ENCODE measurements at places on chromosomes 2 and 18.

DNA sequence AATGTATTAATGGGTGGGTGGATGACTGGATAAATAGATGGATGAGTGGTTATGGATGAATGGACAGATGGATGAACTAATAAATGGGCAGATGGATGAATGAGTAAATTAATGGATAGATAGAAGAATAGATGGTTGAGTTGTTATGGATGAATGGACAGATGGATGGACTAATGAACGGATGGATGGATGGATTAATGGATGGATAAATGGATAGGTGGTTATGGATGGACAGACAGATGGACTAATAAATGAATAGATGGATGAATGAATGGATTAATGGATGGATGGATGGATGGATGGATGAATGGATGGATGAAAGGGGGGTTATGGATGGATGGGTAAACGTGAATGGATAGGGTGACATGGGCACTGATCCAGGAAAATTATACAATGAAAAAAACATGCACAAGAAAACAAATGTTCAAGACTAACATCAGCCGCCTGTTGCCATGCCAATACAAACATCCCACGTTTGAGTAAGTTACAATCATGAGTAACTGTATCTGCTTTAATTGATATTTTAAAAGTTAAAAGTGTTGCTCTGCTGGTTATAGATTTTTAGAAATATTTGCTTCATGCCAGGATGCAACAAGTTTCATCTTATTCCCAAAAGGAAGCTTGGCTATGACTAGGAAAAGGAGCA lies 20.8 kb downstream of the PXDN start:
- no peak for DNase-seq

- DNase-seq, result no peak
Measured at GRCh38 chr18:24561369-24561965, 101.0 kb downstream of the HRH4 start.

DNA sequence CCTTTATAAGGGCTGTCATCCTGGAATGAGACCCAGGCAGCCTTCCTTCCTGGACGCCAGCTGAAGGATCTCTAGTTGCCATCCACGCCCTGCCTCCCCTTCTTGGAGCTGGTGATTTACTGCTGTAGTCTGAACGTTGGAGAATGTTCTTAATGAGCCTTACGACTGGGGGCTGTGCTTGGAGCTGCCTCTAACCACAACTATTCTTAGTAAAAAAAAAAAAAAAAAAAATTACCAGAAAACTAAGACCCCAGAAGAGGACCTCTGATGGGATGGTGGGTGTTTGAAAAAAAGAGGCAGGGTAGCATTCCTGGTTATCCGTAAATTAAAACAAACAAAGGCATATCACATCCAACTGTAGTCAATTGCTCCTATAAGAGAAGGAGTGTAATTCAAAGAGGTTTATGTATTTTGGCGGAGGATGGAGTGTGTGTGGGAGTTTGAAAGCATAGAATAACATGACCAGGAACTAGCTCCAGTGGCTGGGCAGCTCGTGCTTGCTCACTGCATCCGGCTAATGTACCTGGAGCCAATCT lies 105.4 kb downstream of the QPCT start:
- DNase-seq, result no peak

DNA sequence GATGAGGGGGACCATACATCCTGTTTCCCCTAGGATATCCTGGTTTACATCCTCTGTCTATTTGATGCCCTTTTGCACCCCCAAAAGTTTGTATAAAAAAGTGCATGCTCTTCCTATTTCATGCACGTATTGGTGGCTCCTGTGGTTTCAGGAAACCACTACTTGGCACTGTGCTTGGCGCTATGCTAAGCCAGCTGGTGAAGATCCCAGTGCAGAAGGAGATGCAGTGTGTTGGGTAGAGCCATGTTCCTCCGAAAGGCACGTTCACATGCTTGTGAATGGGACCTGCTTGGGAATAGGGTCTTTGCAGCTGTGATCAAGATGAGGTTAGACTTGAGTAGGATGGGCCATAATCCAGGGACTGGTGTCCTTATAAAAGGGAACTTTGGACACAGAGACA lies 419.7 kb downstream of the GALR1 start:
- DNase-seq, result no peak

- DNase-seq, result no peak
Measured at GRCh38 chr18:56825878-56826277, 174.7 kb downstream of the WDR7 start.

- DNase-seq, result no peak
Measured at GRCh38 chr2:152175012-152175367, 573 bp downstream of the STAM2 start.

DNA sequence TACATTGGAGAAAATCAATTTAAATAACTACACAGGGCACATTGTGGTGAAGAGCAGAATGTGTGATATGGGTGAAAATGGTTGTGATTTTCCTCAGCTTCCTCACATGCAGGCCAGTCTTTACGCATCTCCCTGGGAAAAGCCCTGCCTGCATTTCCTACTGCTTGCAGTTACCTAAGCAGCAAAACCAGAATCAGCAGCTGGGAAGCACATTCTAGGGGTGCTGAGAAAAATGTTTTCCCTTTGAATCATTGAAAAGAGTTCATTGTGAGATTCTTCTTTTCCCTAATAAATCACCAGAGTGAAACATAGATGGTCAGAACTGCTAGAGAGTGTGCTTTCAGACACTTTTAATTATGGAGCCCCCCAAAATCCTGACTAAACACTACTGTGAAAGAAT lies 656.0 kb downstream of the TDRD15 start:
- no peak for DNase-seq

- DNase-seq, result no peak
Measured at GRCh38 chr18:9867071-9867594, 18.6 kb upstream of the TXNDC2 start.

GRCh38 chr2:223971-224760 lies 39.7 kb downstream of the SH3YL1 start:
- DNase-seq, result no peak

DNA sequence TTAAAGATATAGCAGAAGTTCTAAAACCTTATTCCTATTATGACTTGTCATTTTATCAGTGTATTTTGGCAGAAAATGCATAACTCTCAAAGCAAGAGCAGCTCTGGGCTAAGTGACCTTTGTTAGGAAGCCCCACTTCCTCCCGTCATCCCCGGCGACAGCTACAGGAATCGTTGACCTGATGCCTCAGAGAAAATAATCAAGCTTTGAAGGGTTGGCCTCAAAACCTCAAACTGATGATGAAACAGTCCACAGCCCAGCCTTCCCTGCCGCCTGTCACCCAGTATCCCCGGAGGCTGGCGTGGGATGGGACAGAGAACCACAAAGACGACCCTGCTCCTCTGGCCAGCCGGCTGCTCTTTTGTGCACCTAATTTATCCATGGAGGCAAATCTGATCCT lies 65.3 kb downstream of the KCNF1 start:
- DNase-seq, result no peak

DNA sequence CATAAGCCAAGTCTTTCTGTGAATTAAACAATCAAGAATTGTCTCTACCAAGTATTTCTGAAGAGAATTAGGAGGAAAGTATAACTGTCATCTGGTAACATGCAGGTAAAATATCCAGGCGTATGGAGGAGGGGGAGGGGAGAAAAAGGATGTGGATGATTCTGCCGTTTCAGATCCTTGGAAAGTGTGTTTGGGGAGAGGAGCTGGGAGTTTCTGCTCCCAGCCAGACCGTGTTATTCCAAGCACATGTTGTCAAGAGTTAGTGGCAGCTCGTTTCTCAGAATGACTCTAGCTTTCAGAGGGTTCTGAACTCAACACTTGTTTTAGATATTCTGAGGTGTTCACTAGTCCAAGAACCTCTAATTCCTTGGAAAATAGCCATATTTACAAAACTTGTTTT lies 137.6 kb downstream of the FAM124B start:
- no peak for DNase-seq

DNA sequence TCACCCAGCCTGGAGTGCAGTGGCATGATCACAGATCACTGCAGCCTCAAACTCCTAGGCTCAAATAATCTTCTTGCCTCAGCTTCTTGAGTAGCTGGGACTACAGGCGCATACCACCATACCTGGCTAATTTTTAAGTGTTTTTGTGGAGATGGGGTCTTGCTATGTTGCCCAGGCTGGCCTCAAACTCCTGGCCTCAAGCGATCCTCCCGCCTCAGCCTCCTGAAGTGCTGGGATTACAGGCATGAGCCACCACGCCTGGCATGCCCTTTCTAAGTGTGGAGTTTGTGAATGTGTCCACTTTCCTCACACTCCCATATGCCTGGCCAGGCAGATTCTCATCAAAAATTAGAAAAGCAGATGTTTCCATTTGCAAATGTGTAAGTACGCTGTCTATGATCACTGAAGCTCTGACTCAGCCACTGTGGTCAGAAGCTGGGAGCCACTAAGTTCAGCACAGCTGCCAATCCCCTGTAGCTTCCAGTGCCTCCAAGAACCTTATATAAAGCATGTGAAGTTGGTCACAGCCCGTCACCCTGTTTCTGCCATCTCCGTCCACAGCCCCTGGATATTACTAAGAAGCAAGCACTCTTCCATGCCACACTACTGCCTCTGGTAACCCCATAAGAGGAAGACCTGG lies 155.4 kb downstream of the FAM210A start:
- DNase-seq, result no peak

- DNase-seq, result no peak
Measured at GRCh38 chr2:88254437-88255091, 84.4 kb downstream of the THNSL2 start.

DNA sequence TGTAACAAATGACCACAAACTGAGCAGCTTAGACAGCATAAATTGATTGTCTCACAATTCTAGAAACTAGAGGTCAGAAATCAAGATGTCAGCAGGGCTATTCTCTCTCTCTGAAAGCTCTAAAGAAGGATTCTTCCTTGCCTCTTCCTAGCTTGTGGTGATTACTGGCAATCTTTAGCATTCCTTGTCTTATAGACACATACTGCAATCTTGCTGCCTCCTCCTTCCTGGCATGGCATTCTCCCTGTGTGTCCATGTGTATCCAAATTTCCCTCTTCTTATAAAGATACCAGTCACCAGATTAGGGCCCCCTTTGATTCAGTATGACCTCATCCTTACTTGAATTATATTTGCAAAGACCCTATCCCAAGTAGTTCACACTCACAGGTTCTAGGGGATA lies 2.3 kb downstream of the ASB3 start:
- no peak for DNase-seq

DNA sequence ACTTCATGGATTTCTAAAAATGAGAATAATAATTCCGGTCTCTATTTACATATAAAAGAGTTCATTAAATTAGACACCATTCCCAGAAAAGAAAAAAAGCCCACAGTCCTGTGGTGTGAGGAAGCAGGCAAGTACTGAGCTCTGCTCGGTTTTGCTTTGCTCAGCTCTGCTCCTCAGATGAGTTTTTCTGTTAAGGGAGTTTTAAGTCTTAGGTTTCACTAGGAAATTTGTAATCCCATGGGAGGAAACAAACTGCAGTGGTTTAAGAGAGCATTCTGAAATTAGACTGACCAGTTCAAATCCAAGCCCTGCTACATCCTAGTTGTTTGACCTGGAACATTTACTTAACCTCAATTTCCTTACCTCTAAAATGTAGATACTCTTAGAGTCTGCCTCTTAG lies 338.6 kb upstream of the MMADHC start:
- DNase-seq, result no peak

DNA sequence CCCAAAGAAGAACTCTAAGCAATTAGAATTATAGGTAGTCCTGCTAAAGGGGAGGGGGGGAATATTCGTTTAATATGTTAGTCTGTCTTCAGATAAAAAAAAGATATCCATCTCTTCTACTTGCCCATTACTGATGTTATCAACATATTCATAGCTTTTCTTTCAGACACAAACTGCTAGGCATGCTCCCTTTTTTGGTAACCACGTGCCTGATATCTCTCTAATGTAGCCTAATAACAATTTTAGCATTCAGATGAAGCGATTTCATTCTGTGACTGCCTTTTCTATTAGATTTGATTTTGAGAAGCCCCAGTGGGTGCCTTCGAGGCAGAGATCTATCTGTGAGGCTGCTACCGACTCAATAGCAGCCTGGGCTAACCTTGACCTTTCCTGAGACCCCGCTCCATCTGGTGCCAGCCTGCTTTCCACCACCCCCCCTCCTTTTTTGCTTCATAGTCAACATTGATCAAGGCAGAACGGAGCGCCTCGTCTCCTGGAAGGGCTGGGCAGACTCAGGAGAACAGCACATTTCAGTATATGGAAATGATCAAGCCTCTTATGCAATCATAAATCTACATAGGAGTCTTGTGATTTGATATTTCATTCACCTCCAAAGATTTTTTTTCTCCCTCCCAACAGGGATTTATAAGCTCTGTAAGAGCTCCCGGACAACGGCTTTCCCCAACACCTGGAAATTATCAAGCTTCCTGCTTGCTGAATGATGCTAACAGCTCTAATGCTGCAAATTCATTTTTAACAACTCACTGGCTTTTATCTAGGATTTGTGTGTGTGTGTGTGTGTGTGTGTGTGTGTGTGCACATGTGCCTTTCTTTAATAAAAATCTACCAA lies 14.7 kb upstream of the BCL11A start:
- no peak for DNase-seq

- DNase-seq, result no peak
Measured at GRCh38 chr2:12259493-12259892, 457.2 kb upstream of the TRIB2 start.

Measured in stimulated activated CD8-positive, alpha-beta memory T cell treated with anti-CD3 and anti-CD28 coated beads, Interleukin-4, amount 100 ng/mL, for 4 hours (primary cell).